Esophagus muscularis mucosa (tissue), 4 donors: ENCODE measurements at places on chromosomes 1 and 21. TPM values are rescaled to one million over a fixed set of nuclear protein-coding genes. Genes with fewer than 3 reads are reported as not detected.

DNA sequence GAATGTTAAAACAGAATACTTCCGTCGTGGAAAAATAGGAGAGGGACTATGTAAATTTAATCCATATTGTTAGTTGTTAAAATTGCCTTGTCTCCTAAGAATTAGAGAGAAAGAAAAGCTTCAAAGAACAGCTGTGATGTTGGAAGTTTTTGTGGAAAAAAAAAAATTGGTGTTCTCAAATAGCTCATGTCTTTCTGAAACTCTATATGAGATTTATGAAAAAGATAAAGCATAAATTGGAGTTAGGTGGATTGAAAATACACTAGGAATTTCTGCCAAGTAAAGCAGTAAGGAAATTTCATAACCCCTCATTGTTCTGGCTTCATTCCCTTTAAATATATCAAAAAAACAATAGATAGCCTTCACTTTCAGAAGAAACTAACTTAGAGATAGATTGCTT is 274.0 kb upstream of the ADAMTS5 start:
- no peak for DNase-seq

DNA sequence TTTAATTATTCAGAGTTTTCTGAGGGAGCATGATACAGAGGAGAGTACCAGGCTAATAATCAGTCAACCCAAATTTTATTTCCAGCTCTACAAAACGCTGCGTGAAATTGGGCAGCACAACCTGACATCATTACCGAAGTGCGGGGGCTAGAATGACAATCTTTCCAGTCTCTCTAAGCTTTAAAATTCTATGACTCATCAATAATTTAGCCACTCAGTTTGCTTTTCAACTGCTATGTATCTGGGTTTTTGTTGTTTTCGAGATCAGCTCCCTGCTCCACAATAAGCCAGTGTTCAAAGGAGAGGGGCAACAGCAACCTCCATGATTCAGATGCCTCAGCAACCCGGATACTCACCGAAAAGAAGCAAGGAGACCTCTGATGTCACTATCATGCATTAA is 13.9 kb downstream of the SORT1 start:
- DNase-seq: no peak

- no peak for DNase-seq
Measured at GRCh38 chr1:2275796-2276536, 47.8 kb downstream of the SKI start.

DNA sequence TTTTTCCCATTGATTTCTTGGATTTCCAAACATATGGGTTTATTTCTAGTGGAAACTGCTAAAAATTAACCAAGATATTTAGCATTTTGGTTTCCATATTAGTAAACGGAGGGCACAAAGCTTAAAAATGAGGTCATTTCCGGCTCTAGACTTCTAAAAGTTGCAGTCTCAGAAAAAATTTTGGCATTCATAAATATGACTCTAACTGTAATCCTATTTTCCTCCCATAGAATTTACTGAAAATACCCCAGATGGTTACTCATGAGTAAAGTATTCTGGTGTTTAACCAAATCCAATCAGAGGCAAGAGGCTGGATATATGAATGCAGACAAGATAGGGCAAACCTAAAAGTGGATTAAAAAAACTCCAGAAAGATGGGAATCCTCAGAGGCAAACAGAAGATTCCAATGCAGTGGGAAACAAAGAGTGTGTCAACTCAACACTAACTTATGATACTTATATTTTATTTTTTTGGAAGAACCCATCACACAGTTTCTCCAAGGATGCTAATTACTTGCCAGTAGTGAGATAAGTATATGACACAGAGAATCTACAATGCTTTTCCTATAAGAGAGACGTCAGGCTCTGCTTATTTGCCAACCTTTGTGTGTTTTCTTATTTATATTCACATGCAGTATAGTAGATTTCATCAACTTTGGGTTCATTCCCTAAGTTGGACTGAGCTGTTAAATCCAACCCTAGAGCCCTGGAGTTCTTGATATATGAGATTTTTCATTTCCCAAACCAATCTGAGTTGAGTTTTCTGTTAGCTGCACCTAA is 90.1 kb upstream of the BCL10 start:
- no peak for DNase-seq

- DNase-seq: no peak
Measured at GRCh38 chr1:57324388-57324787, 99.5 kb downstream of the DAB1 start.

- no peak for DNase-seq
Measured at GRCh38 chr1:158607296-158607695, 2.2 kb downstream of the OR10Z1 start.

DNA sequence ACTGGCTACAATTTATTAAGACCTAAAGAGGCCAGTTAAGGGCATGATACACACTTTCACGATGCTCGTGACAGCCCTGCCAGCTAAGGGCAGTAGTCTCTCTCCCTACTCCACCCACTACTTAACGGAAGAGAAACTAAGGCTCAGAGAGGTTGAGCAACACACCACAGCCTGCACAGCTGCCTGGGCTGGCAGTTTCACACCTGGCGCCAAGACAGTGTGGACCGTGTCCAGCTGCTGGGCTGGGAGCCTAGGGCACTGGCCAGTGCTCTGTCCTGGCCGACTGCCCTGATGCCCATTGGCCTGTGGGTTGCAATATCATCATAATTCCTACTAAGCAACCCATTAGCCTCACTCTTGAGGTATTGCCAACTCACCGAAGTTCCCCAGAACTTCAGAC is 27.6 kb downstream of the TENT5C start:
- DNase-seq: no peak

DNA sequence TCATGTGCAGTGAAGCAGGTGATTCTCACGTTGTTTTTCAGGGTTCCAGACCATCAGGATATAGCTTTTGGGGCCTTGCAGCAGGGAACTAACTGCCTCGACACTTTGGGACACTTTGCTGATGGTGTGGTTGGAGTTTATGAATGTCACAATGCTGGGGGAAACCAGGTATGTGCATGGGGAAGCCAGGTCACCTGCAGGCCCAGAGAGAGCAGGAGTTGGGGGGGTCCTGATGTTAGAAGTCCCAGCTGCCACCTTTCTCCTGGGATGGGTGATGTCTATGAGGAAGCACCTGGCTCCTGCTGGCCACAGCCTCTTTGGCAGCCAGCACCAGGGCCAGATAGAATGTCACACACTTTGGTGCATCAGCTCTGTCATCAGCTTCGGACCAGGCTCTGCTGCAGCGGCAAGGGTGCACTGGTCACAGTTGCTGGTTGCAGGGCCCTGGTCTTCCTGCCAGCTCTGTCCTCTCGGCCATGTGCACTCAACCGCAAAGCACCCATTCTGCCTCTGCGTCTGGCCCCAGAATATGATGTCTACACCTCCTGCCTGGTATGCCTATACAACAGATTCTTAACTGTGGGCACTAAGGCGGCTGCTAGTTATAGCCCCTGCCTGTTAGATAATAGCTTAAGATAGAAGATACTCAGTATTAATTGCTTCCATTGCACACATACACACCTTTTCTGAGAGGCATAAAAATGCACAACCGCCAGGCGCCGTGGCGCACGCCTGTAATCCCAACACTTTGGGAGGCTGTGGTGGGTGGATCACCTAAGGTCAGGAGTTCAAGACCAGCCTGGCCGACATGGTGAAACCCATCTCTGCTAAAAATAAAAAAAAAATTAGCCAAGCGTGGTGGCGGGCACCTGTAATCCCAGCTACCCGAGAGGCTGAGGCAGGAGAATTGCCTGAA is 160.7 kb downstream of the PGBD5 start:
- DNase-seq: no peak

Gene ELF3
- 0.17 TPM for total RNA-seq

Gene RNASEL
- 8.1 TPM for total RNA-seq

Gene KIRREL1
- 37.4 TPM for total RNA-seq

Gene TMEM54
- 131 TPM for total RNA-seq

Gene GPATCH4
- total RNA-seq: 32.8 TPM

Gene SLC37A1
- 6.5 TPM for total RNA-seq

Gene DUSP12
- total RNA-seq: 12.5 TPM
